ENCODE measurements at places on chromosomes 4 and X.

GRCh38 chr4:129623233-129623875 lies 527.4 kb downstream of the C4orf33 start:
- no peak for DNase-seq

GRCh38 chr4:10659251-10659650 lies 25.3 kb downstream of the CLNK start:
- DNase-seq: no peak

DNA sequence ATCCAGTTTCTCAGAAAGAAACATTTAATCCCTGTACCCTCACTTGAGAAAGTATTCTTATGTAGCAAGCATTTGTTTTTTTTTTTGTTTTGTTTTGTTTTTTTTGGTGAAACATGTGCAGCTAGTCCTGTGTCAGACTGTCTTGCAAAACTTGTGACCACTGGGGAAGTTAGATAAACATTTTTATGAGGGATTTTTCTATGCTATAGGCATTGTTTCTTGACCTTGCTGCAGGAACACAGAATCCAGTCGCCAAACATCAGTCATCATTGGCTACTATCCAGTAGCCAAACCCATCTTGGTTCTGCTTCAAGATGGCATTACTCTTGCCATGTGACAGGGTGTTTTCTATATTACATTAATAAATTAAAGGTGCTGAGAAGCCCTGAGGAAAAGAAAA lies 7.7 kb upstream of the MAPK10 start:
- no peak for DNase-seq

- peak; percentile 54 for DNase-seq
Observed at GRCh38 chr4:76896614-76897535, 1.1 kb downstream of the SOWAHB start.

DNA sequence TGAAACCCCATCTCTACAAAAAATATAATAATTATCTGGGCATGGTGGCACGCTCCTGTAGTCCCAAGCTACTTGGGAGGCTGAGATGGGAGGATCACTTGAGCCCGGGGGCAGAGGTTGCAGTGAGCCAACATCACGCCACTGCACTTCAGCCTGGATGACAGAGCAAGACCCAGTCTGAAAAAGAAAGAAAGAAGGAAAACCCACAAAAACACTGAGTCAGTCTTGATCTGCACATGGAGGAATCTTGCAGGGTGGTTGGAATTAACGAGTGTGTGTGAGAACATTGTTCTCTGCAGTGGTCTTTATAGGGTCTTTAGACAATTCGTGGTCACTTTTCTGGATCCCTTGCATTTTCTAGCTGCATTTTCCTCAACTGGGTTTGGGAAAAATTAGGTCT lies 23.2 kb downstream of the ADD1 start:
- no peak for DNase-seq

- DNase-seq: no peak
Observed at GRCh38 chrX:9482408-9482807, 17.6 kb downstream of the TBL1X start.

- peak; percentile 67 for DNase-seq
Observed at GRCh38 chr4:85826060-85826678, 351.2 kb downstream of the ARHGAP24 start.

- no peak for DNase-seq
Observed at GRCh38 chr4:114691865-114692264, 93.3 kb downstream of the UGT8 start.

DNA sequence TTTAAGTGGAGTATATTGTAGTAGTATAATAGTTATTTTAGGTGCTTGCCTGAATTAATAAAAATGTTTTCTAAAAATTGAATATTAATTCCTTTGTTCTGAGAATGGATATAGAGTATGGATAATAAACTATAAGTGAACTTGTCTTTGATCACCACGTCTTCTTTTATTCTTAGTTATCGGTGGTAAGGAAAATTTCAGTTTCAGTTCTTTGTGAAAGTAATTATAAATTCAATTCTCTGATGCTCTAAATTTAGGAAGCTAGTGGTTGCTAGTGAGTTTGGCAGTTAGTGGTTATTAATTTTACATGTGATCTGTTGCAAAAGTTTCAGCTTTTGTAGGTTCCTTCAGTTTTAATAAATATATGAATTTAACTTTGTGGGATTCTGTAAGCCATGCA lies 30.8 kb downstream of the MRPL1 start:
- no peak for DNase-seq

- DNase-seq: peak; percentile 82
Observed at GRCh38 chrX:133415276-133416105, at the start of gene GPC4. TSS of gene GPC4 (minus strand) at chrX:133415489. CDS start at chrX:133414965, 524 bp downstream.

GRCh38 chr4:82688091-82688795 lies 110.4 kb downstream of the SCD5 start:
- no peak for DNase-seq

DNA sequence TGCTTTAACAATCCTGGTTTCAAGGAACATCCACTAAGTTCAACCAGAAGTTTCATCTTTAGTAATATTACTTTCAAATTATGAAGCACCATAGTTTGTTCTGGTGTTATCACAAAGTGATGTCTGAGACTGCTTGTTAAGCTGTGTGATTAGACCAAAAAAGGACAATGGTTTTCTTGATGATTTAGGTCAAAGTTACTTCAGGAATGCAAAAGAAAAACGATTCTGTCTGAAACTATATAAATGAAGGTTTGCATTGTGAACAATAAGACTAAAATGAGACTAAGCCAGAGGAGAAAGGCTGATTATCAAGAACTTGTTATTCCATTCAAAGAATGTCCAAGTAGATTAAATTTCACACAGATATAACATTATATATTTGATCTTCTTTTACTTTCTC lies 122.4 kb upstream of the ETNPPL start:
- DNase-seq: no peak

DNA sequence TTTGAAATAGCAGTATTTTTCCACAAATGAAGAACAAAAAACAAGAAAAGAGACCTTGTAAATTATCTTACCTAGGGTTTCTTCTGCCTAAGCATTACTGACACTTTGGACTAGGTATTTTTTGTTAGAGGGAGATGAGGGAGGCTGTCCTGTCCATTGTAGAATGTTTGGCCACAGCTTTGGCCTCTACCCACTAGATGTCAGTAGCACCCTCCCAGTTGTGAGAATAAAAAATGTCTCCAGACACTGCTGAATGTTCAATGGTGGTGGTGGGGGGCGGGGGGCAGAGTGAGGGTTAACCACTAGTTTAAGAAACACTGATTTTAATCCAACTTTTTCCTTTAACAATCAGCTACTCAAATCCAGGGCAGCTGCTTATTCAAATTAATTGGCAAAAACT lies 25.8 kb downstream of the OTUD4 start:
- DNase-seq: peak; percentile 11

DNA sequence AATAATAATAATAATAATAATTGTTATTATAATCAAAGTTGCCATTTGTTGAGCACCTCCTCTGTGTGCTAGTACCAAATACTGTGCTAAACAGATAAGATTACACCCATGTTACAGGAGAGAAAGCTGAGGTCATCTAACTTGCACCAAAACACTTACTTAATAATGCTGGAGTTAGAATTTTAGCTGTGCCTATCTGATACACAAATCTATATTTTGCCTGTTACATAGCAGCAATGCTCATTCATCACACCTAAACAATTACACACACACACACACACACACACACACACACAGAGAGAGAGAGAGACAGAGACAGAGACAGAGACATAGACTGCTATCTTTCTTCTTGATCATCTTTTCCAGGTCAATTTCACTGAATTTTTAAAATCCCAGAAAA lies 170.9 kb upstream of the KLF3 start:
- no peak for DNase-seq

DNA sequence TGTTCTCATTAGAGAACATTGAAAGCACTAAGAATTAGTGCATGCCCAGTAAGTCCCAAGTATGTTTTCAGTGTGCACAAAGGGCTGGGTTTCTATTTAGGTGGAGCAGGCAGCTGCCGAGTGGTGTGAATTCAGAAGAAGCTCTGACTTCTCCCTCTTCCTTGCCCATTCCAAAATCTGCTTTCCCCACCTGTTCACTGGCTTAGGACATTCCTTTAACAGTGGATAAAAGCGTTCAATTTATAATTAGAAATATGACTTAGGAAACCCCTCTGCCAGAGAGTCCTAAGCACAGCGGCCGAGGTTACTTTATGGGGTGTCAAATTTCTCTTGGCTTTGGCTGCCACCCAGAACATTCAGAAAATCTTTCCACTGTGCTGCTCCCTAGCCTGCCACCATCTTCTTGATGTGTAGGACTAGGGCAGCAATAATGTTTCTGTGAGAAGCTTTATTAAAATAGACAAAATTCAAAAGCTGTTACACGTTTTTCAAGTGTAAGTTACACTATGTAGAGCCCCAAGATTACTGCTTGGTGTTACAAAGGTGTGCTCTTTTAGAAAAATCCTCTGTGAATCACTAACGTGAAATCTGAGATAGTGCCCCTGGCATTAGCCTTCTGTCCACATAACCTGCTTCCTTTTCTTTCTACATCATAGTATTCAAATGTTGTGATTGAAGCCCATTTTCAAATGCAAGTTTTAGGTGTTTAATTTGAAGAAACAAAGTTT lies 191.6 kb upstream of the ANKRD50 start:
- peak; percentile 26 for DNase-seq

GRCh38 chrX:97529536-97530200 lies 646.0 kb downstream of the RPA4 start:
- DNase-seq: no peak

- DNase-seq: no peak
Observed at GRCh38 chr4:39741401-39741800, 43.5 kb downstream of the UBE2K start.

- DNase-seq: no peak
Observed at GRCh38 chr4:183633476-183634400, 25.2 kb downstream of the RWDD4 start.

DNA sequence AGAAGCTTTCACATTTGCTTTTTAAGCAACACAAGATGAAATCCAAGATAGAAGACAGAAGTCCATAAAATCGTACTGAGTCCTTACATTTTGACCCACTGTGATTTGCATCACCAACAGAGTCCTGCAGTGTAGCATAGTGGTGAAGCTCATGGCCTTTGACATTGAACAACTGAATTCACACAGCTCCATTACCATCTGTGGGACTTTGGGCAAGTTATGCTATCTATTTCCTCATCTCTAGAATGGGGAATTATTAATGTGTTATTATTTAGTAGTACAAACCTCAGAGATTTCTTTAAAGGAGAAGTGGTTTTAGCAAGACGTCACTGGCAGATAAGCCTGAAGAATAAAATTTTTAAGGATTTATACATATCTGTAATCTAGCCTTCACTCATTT lies 10.7 kb downstream of the GPRIN3 start:
- DNase-seq: no peak

- no peak for DNase-seq
Observed at GRCh38 chr4:125526420-125526819, 211.7 kb downstream of the FAT4 start.

DNA sequence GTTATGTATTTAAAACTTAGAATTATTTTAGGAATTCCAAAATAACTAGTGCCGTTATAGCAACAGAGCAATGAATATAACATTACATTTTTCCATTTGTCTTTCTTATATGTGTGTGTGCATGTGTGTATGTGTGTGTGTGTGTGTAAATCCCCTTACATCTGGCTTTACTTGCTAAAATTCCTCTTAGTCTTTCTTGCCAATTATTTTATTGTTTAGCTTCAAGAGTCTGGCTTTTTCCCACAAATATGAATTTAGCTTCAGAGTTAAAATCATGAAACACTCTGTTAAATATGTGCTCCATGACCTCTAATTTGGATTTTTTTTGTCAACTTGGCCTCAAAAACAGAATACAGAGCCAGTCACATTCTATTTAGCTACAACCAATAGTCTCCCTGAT lies 18.9 kb downstream of the FGF13 start:
- DNase-seq: no peak

- no peak for DNase-seq
Observed at GRCh38 chr4:25032126-25032525, 1.4 kb upstream of the LGI2 start.

- no peak for DNase-seq
Observed at GRCh38 chr4:107192601-107193000, 156.5 kb upstream of the DKK2 start.

DNA sequence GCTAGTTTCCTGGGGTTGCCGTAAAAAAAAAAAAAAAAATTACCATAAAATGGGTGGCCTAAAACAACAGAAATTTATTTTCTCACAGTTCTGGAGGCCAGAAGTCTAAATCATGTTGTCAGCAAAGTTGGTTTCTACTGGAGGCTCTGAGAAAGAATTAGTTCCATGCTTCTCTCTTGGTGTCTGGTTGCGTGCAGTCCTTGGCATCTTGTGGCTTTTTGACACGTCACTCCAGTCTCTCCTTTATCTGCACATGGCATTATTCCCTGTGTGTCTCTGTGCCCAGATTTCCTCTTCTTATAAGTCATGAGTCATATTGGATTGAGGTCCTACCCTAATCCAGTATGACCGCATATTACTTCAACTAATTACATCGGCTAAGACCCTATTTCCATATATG lies 38.7 kb downstream of the SPATA4 start:
- DNase-seq: no peak

DNA sequence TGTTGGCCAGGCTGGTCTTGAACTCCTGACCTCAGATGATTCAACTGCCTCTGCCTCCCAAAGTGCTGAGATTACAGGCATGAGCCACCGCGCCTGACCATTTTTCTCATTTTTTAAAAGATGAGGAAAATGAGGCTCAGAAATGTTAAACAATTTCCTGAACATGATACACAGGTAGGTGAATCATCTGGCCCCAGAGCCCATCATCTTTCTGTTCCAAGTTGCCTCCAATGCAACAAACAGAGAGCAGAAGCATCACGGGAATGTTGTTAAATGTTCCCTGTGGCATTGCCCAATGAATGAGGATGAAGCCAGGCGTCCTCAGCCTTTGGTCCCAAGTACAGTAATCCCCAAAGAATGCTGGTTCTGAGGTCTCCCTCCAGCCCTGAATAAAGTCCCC lies 31.3 kb upstream of the ANXA5 start:
- no peak for DNase-seq

DNA sequence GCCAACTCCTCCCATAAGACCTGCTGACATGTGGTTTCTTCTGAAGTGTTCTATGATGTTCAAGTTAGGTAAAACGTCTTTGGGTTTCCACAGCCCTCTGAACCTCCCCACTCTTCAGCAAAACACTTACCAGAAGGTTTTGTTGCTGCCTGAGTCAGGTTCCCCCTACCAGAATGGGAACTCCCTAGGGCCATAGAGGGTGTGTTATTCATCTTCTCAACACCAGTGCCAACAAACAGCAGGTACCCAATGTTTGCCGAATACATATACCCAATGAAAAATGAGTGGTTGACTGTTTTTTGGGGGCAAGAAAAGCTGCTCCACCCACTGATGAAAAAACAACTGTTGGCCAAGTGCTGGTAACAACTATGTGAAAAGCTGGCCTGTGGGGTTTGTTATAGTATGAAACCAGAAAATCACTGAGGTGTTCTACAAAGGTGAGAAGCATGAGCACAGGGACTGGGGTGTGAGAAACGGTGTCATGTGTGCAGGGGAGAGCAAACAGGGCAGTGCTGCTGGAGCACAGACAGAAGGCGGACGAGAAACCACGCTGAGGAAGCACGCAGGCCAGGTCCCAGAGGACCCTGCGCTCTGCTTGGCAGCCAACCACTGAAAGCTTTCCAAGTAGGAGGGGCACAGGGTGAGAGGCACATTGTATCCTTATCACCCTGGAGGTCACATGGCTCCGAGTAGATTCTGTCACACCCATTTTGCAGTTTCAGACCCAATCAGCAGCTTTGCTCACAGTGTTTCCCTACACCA lies 28.8 kb downstream of the ATP8A1 start:
- DNase-seq: no peak
